ENCODE measurements at places on chromosomes 6 and 20.

DNA sequence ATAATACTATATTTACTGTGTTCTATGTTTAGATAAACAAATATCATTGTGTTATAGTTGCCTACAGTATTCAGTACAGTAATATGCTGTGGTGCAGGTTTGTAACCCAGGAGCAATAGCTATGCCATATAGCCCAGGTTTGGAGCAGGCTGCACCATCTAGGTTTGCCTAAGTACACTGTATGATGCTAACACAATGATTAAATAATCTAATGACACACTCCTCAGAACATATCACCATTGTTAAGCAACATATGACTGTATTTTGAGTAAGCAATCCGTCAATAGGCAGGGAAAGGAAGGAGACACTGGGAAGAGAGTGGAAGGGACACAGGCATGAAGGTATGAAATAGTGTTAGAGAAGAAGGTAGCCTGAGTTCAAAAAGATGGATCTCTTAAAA, 369.9 kb downstream of the PKHD1 start:
- DNase-seq: no peak

GRCh38 chr6:151436802-151437201, 15.1 kb downstream of the RMND1 start:
- DNase-seq: no peak

GRCh38 chr6:11012976-11013720, 31.0 kb downstream of the ELOVL2 start:
- no peak for DNase-seq

GRCh38 chr6:131858765-131859415, 51.1 kb downstream of the ENPP1 start:
- DNase-seq: no peak

GRCh38 chr6:13539572-13539971, 34.8 kb upstream of the SIRT5 start:
- no peak for DNase-seq

DNA sequence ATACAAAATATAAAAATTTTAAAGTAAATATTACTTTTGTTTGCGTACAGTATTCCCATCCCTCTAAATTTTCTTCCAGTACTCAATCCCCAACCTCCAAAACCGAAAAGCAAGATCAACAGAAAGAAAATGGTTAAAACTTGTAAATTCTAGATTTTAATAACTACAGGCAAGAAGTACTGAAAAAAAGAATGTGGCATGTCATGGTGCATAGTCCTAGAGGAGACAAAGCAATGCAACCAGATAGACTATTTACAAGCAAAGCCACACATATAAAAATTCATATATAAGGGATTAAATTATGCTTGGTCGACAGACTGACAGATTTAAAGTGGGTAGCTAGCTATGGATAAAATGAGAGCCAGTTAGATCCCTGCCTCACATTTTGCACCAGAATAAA, 56.5 kb upstream of the HFE start:
- no peak for DNase-seq

Data from colonic mucosa (tissue), 4 donors.